Activated naive CD4-positive, alpha-beta T cell treated with anti-CD3 and anti-CD28 coated beads, Interleukin-2, amount 50 U/mL, for 16 hours (primary cell): ENCODE measurements at places on chromosomes 3 and 15.

DNA sequence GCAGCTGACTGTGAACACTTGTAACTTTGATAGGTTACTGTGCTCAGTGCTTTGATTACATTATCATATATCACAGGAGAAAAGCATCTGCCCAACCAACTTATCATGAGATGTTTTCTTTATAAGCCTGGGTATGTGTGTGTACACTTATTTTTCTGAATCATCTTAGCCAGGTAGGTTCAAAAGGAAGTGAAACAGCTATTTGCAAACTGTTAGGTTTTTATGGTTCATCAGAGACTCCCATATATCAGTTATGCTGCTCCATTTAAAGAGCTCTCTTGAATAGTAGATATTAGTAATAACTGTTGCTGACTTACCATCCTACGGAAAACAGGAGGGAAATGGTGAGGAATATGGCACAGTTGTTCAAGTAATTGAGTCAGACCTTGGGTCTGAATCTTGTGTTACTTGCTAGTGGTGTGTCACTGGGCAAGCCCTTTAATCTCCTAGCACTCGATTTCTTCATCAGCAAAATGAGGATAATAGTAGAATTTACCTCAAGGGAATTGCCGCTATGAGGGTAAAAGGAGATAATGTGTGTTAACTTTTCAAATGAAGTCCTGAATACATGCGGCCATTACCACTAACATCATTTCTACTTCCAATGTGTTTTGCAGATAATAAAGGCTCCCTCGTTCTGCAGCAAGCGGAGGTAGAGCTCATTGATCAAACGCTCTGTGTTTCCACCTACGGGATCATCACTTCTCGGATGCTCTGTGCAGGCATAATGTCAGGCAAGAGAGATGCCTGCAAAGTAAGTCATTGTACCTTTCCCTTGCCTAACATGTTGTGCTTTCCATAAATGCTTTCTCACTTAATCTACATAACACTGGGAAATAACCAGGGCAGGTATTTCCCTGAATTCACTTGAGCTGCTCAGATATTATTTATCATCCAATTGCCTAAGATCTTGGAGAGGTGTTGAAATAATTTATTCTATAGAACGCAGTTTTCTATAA is 7.8 kb upstream of the C3orf52 start:
- no peak for DNase-seq

- DNase-seq: no peak
These were observed 78.9 kb downstream of the FAM174B start for GRCh38 chr15:92576597-92577200.

GRCh38 chr3:53416530-53416929 is 69.2 kb upstream of the DCP1A start:
- DNase-seq: no peak

GRCh38 chr15:82655606-82656005 is 8.4 kb upstream of the CPEB1 start:
- no peak for DNase-seq

DNA sequence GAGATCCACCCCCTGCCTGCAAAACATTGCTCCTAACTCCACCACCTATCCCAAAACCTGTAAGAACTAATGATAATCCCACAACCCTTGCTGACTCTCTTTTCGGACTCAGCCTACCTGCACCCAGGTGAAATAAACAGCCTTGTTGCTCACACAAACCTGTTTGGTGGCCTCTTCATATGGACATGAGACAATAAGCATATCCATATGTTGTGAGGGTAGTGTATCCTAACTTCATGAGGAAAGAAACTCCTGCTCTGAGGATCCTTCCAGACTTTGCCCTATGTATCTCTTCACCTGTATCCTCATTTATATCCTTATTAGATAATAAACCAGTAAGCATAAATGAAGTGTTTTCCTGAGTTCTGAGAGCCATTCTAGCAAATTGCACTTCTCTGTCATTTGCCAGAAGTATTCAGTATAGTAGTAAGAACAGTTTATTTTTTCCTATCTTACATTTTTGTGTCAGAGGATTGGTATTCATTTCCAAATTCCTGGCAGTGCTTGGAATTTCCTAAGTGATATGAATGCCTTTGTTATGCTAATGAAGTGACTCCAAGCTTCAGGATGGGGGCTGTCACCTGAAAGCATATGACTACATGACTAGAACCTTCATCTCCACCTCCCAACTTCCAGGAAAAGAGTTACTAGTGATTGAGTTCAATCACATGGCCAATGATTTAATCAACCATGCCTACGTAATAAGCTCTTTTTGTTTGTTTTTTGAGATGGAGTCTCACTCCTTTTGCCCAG is 30.2 kb downstream of the TTBK2 start:
- DNase-seq: no peak

- no peak for DNase-seq
These were observed 111.1 kb downstream of the FBXL22 start for GRCh38 chr15:63708126-63708772.

DNA sequence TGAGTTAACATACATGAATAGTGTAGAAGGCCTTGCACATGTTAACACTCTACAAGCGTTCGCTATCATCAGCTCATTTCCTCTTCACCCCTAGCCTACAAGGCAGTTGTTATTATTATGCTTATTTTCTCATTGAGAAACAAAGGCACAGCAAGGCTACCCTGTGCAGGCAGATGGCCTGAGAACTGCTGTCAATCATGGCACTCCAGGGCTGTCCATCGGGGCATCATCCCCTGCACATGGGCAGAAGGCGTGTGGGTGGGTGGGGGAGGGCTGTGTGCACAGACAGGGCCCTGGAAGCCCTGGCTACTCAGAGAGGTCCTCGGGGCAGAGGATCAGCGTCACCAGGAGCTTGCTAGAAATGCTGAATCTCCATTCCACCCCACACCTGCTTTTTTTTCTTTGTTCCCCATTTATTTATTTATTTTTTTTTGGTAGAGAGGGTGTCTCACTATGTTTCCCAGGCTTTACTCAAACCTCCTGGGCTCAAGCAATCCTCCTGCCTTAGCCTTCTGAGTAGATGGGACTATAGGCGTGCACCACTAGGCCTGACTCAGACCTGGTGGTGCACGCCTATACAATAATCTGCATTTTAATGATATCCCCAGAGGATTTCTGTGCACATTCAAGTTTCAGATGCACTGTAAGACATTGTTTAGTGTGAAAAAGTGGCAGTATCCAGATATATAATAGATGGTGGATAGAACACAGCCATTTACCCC is 9.6 kb upstream of the ZXDC start:
- no peak for DNase-seq

DNA sequence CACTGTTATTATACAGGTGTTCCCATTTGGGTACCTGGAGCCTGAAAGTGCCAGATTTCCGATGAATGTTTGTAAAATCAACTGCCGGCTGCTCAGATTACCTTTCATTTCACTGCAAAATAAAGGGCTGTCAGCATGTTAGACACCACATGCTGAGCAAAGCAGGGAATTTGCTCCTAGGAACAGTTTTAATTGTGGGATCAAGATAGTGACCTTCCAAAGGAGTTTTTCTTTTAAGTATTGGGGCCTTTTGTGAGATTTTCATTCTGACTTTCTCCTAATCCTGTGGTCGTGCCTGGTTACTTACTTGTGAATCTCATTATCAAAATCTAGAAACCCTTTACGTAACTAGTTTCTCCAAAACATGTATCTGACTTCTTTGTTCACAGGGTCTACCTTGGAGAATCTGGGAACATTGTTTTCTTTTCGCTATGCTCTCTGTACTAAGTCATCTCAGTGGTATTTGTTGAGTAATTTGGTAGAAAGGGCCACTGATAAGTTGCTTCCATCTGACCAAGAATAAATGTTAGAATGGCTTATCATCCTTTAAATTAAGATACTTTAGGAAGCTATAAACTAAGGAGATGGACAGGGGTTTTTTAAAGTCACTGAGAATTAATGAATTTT is 40.8 kb upstream of the LRTM1 start:
- no peak for DNase-seq

DNA sequence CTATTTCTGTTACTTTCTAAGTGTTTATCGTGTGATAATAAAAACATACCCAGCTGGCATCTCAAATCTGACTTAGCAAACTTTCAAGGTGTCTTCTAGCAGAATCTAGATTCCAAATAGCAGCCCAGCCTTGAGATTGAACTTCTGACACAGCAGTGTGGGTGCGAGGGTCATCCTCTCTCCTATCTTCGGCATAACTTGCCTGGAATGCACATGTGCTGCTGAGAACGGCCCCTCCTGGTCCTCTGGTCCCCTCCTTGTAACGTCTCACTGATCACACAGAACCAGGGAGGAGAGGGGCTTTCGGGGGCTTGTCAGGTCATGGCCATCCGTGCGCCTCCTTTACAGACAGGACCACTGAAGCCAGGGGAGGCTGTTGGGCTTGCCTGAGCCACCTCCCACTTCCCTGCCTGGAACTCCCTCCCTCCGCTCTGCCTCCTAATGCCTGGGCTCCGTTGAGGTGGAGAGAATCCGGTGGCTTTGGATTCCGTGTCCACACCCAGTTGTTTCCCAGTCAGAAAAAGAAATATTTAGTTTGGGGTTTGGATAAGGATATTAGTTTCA is 344.4 kb upstream of the C2CD4B start:
- DNase-seq: no peak

DNA sequence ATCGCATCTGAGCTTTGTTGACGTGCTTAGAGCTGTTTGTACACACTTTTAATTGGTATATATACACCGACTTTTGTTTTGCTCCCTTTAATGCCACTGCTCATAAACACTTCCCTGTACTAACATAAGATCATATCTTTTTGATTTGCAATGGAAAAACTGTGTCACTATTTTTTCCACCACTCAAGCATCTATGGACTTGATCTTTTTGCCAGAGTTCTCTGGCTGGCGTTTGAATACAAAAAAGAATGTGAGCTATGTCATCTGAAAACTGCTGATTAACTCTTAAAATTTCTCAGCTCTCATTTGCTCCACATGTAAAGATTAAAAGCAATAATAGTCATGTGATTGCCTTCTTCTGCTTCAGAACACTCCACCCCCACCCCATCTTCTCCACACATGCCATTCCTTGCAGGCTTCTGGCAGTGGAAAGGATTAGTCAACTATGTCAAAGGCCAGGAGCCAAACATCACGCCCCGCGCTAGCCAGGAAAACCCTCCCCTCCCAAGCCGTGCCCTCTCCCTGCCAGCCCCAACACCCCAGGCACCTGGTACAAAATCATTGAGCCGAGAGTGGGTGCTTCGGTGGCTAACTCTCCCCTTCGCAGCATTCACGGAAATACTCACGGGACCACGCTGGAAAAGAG is 123.4 kb upstream of the MEF2A start:
- DNase-seq: no peak

- no peak for DNase-seq
These were observed 274.2 kb upstream of the ICE2 start for GRCh38 chr15:60752973-60753720.
